Diencephalon (tissue), 1 donor: ENCODE measurements at places on chromosomes 6 and 20. TPM values are rescaled to one million over a fixed set of nuclear protein-coding genes. Genes with fewer than 3 reads are reported as not detected.

Gene RGS17
- total RNA-seq = 81.2 TPM

Gene PTPRA
- total RNA-seq = 175 TPM

Gene TNFRSF6B
- 1.6 TPM for total RNA-seq

Gene PYGB
- 100 TPM for total RNA-seq

Gene PNPLA1
- total RNA-seq = not detected

Gene IDH3B
- total RNA-seq = 69.7 TPM

Gene PPARD
- total RNA-seq = 3.5 TPM

Gene MYL9
- 0.23 TPM for total RNA-seq
